ENCODE measurements at places on chromosomes 7 and 10.
A peak's percentile ranks its signal among the peaks of the same experiment; 100 is the strongest.

- DNase-seq = peak; percentile 84
Measured at GRCh38 chr10:102729029-102730026, 14.4 kb upstream of the WBP1L start.

DNA sequence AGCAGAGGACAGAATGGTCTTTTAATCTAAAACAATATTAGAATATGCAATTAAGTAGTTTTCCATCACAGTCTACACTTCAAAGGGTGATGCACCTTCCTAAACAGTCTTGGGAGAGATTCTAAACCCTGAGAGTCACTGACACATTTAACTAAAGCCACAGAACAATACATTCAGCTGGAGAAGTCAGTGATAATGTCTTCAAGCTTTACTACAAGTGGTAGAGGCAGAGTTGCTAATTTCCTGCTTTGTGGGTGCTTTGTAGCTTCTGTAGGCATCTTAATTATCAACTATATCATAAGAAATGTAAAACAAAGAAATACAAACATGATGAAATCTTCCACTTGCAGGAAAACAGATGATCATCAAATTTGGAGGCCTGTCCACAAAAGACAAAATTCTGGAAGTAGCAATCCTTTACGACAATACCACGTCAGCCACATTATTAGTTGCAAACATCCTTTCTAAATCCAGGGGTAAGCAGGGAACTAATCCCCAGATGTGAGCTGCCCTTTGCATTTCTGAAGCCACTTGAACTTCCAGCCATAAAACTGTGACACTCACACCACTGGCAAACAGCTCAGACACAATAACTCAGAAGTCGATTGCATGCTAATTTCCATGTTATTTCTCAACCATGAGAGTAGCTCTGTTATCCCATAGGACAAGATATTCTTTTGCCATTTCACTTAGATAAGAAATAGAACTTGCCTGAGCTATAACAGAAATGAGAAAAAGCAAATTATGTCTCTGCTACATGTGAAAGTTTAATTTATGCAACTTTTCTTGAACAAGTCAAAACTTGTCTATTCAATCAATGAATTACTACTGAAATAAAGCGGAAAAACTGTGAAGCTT, 212.2 kb downstream of the FAM107B start:
- no peak for DNase-seq

GRCh38 chr7:264541-265191, 25.3 kb upstream of the FOXL3 start:
- DNase-seq = no peak

- DNase-seq = no peak
Measured at GRCh38 chr7:85322252-85322651, 135.4 kb upstream of the SEMA3D start.

- DNase-seq = no peak
Measured at GRCh38 chr10:124180947-124181549, 87.7 kb upstream of the CHST15 start.

- no peak for DNase-seq
Measured at GRCh38 chr7:13880789-13881188, 108.7 kb downstream of the ETV1 start.

DNA sequence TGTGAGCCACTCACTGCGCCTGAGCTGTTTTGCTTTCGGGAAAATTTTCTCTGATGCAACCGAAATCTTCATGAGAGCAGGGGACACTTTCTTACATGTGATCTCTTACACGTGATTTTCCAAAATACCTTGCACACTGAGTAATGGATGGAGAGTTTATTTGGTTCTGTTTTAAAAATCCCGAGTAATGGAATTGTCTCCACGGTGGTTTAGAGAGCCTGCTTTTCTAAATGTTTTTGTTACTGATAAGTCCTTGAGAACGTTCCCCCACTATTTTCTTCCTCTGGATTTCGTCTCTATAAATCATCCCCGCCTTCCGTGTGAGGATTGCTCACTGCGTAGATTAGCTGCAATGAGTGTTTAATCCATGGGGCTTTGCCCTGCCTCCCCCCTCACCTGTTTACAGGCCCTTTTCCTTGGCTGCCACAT, 25.7 kb downstream of the CAMK1D start:
- no peak for DNase-seq
